ENCODE measurements at places on chromosomes 6 and 20.
A peak's percentile ranks its signal among the peaks of the same experiment; 100 is the strongest.

DNA sequence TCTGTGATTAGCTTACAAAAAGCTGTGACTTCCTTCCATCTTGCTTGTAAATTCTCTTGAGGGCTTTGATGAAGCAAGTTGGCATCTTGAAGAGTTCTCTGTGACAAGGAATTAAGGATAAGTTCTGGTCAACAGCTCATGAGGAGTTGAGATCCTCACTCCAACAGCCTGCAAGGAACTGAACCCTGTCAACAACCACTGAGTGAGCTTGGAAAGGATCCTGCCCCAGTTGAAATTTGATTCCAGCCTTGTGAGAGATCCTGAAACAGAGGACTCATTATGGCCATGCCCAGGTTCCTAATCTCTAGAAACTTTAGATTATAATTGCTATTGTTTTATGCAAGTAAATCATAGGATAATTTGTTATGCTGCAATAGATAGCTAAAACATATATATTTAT is 133.7 kb downstream of the PTCHD4 start:
- DNase-seq = no peak

DNA sequence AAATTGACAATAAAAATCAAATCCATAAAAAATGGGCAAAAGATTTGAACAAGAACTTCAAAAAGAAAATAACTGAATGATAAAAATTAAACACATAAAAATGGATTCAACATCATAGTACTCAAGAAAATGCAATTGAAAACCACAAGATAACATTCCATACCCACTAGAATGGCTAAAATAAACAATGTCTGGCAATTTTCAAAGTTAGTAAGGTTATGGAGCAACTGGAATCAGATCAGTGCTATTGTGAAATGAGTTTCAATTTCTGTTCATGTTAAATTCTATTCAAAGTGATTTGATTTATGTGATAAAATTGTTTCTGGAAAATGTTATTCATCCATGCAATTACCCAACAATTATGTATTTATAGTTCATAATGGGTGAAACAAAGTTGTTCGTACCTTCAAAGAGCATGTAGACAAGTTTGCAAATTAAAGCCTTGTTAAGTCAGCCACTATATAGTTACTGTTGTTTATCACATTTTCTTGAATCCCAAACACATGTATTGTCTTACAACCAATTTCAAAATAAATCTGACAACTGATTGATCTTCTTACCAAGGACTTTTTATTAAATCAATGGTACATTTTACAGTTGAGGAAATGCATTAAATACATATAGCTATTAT is 151.5 kb upstream of the CENPW start:
- no peak for DNase-seq

DNA sequence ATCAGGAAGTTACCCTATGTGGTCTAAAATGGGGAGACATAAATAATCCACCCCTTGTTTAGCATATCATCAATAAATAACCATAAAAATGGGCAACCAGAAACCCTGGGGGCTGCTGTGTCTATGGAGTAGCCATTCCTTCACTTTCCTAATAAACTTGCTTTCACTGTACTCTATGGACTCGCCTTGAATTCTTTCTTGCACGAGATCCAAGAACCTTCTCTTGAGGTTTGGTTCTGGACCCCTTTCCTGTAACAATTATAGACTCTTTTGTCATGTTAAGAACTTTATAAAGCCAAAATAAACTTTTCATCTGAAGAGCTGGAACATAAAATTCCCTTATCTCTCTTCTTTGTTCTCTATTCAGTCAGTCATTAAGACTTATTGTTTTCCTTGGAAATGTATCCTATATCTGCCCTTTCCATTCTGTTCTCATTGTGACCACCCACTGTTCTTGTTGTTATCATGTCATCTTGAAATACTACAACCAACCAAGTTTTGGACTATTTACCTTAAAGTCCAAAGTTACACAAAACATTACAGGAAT is 29.3 kb upstream of the ZBTB24 start:
- no peak for DNase-seq

GRCh38 chr6:118400582-118400981 is 147.5 kb upstream of the PLN start:
- DNase-seq = no peak

DNA sequence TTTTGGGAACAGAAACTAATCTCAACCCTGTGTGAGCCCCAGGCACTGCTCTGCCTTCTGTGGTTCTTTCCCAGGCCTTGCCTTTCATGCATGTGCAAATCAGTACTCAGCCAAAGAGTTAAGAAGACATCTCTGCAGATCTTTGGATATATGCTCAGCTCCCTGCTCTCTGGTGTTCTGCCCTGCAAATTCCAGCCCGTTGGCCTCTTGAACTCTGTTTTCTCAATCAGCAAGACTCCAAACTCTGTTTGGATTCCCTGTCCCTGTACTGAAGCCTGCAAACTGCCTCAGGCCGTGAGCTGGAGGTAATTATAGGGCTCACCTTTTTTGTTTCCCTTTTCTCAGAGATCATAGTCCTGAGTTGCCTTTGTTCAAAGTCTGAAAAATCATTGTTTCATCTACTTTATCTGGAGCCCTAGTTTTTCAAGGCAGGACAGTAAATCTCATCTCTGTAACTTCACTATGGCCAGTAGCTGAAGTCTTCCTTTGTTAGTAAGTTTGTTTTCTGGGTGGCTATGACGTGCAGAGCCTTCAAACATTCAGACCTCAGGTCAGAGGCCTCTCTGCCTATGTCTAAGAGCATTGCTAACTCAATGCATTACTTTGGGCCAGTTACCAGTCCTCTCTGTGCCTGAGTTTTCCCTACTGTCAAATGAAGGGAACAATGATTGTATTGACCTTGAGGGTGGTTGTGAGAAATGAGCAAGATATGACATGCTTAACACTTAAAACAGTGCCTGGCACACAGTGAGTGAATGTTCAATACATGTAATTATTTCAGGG is 15.9 kb upstream of the MDFI start:
- no peak for DNase-seq

- DNase-seq = no peak
These were observed 10.4 kb downstream of the GCNT2 start for GRCh38 chr6:10531503-10531902.

- no peak for DNase-seq
These were observed 5.2 kb downstream of the BCAS4 start for GRCh38 chr20:50799890-50800550.

- DNase-seq = peak; percentile 80
These were observed 9.9 kb upstream of the BAK1 start for GRCh38 chr6:33589731-33590530.

- DNase-seq = no peak
These were observed 130.2 kb downstream of the BTBD3 start for GRCh38 chr20:12047838-12048432.

DNA sequence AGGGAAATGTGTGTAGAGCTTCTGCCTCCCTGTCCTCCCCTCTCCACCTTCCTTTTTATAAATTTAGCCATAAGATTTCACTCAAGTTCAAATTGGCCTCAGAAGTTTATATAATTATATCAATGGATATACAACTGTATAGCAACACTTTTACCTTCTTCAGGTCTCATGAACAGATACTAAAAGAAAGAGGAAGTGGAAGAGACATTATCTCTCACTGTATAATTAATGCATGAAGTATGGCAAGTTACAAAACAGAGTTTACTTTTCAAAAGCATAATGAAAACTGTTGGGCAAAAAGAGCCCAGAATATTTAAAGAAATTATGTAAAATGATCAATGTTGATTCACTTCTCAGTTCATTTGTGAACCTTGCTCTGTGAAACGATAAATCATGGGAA is 99.7 kb downstream of the PDE7B start:
- DNase-seq = no peak

DNA sequence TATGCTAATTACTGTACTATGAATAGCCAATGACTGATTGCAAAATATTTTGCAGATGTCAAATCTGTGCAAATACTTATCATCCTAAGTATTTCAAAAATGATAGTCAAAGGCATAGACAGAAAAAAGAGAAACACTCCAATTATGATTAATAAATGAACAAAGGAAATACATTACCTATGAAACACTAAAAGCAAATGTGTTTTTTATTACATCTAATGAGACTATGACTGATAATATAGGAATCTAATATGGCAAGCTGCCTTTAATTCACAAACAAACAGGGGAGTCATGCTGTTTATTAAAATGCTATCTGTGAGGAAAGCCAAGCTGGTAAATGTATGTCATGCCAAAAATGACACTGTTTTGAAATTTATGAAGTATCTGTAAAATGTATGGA is 713.2 kb upstream of the NRSN1 start:
- DNase-seq = no peak

DNA sequence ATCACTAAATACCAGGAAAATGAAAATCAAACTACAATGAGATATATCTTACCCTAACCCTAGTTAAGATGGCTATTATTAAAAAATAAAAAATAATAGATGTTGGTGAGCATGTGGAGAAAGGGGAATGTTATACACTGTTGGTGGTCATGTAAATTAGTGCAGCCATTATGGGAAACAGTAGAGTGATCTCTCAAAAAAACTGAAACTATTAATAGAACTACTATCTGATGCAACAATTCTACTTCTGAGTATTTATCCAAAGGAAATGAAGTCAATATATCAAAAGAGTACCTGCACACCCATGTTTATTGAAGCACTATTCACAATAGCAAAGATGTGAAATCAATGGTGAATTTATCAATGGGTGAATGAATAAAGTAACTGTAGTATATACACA is 48.6 kb downstream of the HLA-A start:
- no peak for DNase-seq

DNA sequence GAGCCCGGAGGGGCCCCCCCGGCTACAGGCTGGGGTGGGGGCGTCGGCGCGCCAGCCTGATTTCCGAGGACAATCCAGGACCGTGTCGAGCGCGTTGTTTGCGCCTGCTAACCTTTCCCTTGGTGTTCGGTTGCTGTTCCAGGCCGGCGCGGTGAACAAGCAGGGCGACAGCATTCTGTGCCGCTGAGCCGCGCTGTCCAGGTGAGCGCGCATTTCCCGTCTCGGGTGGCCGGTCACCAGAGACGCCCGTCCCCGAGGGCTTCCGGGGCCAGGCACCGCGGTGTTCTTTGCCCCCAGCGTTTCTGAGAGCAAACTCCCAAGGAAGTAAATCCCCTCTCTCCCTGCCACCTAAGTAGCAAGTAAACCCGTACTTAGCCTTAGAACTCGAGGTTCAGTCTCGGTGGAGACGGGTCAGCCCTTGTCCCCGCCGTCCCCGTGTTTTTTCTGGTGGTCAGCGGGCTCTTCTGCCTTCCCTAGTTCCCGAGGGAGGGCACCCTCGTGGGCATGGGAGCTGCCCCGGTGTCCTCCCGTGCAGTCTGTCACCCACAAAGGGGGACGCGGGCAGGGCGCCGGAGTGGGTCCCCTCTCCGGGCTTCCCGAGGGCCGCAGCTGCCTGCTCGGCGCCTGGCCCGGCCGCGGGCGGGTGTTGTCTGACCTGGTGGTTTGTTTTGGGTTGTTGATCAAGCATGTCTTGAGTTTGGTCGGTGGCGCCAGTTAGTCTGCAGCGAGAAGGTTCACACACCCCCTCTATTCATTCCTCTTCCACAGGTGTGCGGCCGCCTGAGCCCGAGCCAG is 1.5 kb downstream of the ID4 start:
- peak; percentile 41 for DNase-seq

DNA sequence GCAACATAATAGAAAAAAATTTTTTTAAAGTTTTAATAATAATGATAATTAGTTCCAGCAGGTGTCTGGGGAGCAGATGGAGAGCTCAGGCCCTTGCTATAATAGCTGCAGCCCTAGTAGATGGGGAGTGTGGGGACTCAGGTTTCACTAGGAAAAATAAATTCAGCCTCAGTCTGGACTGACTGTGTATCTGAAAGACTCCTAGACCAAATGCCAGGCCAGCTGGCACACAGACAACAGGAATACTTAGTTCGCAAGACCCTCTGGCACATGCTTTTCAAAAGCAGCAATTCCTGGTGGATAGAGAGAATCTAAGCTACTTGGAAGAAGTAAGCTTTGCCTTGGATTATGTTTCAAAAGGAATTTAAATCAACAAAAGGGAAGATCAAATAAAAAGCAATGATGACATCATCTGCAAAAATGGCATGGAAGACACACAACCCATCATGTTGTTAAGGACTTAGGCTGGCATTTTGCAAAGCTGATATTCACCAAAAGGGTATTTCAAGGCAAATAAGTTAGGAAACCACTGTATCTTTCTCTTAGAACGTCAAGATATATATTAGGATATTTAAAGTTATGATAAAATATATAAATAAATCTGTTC is 107.8 kb downstream of the RNGTT start:
- DNase-seq = no peak

DNA sequence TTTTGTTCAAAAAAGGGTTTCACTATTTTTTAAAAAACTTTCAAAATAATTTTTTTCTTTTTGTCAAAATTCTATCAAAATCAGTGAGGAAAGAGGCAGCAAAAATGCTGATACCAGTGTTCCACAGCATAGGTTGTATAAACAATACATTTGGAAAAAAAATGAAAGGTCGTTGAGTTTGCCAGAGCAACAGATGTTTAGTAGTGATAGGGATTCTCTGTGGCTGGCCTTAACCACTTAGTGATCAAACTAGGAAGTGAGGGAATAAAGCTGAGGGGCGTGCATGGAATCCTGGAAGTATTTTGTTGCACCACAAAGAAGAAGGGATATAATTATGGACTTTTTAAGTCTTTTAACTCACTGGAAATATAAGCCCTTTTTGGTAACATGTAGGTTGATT is 555.3 kb upstream of the CHD6 start:
- no peak for DNase-seq

GRCh38 chr6:67184405-67184804 is 1450.7 kb upstream of the ADGRB3 start:
- no peak for DNase-seq

GRCh38 chr6:63023726-63024125 is 187.5 kb upstream of the FKBP1C start:
- DNase-seq = no peak

GRCh38 chr6:112241820-112242429 is 12.4 kb downstream of the LAMA4 start:
- DNase-seq = no peak

DNA sequence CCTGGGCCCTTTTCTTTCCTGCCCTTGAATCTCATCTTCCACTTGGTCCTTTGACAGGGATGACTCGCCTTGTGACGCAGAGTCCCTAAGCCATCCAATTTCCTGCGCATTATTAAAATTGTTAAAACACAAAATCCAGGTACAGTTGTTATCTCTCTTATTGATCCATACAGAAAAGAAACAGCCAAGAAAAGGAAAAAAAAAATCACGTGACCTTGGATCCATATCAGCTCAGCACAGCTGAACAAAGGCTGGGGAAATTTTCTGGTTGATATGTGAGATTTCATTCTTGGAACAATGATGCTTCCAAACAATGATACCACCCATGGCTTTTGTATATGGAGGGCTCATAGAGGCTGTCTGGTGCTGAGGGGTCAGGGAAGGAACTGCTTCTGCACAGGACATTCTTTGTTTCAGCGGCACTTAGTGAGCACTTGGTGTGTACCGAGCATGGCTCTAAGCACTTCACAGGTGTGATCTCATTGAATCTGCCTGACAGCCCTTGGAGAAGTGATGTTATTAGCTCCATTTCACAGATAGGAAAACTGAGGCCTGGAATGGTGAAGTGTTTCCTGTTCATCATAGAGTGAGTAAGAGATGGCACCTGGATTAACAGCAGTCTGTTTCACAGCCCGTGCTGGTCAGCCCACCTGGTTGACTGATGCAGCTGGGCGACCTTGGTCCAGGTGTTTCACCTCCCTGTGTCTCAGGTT is 155.0 kb upstream of the SULF2 start:
- DNase-seq = no peak
